ENCODE measurements at places on chromosomes 2 and 18. TPM values are rescaled to one million over a fixed set of nuclear protein-coding genes. Genes with fewer than 3 reads are reported as not detected.

GRCh38 chr2:226117510-226118065 is 682.0 kb downstream of the IRS1 start:
- no peak for DNase-seq

Gene NEB
- 50.0 TPM for total RNA-seq

Gene GCC2
- 60.4 TPM for total RNA-seq

DNA sequence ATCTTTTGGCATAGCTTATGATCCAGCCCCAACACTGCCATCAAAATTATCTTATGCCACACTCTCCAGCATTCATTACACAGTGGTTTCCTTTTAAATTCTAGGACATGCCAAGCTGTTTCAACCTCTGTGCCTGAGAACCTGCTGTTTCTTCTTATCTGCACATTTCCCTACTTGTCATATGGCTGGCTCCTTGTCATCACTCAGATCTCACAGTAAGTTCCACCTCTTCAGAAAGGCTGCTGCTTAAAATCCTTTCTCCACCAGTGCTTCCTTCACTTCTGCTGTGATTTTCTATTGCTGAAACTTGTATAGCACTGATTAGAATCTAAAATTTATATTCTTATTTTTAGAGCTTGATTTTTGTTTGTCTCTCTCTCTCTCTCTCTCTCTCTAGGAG is 43.4 kb downstream of the MC4R start:
- no peak for DNase-seq

DNA sequence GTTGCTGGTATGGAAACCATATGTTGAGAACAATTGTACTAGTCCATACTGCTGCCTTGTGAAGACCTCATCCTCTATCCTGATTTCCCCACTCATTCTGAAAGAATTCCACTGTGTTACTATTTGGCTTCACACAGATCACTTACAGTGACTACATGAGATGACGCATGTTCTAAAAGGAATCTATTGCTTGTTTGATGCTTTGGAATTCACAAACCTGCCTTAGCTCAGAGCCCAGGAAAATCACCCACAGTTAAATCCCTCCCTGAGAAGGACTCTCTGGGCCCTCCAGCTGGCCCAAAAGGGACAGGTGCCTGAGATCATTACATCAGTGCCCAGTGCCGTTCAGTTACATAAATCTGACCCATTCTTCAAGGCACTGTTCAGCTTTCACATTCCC is 45.3 kb downstream of the KLHL29 start:
- DNase-seq = no peak

DNA sequence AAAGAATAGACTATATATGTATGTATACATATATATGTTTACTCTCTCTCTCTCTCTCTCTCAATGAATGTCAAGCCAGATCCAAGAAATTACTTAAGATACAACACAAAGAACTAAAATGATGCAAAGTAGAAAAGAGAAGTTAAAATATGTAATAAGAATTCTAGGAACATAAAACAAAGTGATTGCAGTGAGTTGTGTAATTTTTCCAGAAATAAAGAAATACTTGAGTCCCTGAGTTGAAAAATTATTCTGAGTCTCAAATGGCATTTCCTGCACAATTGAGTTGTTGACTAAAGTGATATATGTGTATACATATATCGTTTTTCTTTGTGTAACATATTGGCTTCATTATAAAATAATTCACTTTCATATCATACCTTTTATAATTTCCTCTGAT is 262.4 kb downstream of the INSIG2 start:
- no peak for DNase-seq

DNA sequence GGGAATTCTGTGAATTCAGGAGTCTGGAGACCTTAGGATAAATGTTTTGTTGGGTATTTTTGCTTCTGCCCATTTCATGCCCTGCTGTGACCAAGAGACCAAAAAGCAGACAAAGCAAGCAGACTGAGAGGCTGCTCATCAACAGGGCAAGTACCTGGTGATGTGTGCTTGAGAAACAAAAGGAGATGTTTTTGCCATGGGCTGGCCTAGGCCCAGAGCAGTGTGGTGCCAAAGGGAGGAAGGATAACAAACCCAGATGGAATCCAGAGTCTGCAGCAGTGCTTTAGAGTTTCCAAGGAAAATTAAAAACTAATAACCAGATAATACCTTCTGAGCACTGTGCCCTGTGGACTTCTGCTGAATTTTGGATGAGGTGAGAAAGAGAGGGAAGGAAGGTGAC is 538.4 kb downstream of the STK39 start:
- no peak for DNase-seq

Gene ST8SIA3
- total RNA-seq = not detected

GRCh38 chr2:68569604-68570003 is 73.8 kb upstream of the PROKR1 start:
- DNase-seq = no peak

- DNase-seq = no peak
Measured at GRCh38 chr2:240815761-240816583, 4.0 kb downstream of the KIF1A start.

- no peak for DNase-seq
Measured at GRCh38 chr2:137677466-137677865, 286.8 kb upstream of the HNMT start.

- DNase-seq = no peak
Measured at GRCh38 chr2:151979694-151980093, 119.2 kb downstream of the CACNB4 start.

DNA sequence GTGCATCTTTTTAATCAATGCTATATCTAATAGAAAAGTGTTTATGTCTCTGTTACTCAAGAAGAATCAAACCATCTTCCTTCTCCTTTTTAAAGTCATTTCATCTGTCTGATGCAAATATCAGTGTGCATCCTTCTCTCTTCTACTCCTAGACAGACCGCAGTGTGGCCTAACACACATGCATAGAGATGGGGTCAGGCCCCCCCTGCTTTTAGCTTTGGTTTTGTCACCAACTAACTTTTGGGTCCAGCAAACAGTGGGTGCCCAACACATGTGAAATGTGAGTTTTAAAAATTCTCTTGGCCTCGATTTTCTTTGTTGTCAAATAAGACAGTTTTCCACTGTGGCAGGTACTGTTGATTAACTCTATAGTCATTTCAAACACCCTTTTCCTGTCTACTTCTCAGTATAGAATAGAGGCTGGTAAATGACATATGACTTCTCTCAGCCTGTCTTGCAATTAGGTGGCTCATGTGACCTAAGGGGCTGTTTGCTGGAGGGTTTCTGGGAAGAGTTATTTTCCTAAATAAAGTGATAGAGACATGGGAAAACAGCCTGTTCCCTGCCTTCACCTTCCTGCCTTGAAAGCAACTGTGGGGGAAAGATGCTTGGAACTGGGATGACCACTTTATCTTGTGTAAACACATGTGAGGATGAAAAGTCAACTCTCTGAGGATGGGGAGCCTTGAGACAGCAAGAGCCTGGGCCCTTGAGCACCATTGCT is 65.7 kb upstream of the DARS1 start:
- DNase-seq = no peak

GRCh38 chr2:104841744-104842143 is 12.2 kb upstream of the POU3F3 start:
- no peak for DNase-seq

Gene SLC9A4
- 0.12 TPM for total RNA-seq

- no peak for DNase-seq
Measured at GRCh38 chr18:65221736-65222135, 529.1 kb upstream of the CDH7 start.

GRCh38 chr2:57876313-57876712 is 170.3 kb upstream of the VRK2 start:
- DNase-seq = no peak

GRCh38 chr2:55361465-55362189 is 58.0 kb downstream of the CCDC88A start:
- DNase-seq = no peak
